ENCODE measurements at places on chromosomes 1 and 21.
A peak's percentile ranks its signal among the peaks of the same experiment; 100 is the strongest.

DNA sequence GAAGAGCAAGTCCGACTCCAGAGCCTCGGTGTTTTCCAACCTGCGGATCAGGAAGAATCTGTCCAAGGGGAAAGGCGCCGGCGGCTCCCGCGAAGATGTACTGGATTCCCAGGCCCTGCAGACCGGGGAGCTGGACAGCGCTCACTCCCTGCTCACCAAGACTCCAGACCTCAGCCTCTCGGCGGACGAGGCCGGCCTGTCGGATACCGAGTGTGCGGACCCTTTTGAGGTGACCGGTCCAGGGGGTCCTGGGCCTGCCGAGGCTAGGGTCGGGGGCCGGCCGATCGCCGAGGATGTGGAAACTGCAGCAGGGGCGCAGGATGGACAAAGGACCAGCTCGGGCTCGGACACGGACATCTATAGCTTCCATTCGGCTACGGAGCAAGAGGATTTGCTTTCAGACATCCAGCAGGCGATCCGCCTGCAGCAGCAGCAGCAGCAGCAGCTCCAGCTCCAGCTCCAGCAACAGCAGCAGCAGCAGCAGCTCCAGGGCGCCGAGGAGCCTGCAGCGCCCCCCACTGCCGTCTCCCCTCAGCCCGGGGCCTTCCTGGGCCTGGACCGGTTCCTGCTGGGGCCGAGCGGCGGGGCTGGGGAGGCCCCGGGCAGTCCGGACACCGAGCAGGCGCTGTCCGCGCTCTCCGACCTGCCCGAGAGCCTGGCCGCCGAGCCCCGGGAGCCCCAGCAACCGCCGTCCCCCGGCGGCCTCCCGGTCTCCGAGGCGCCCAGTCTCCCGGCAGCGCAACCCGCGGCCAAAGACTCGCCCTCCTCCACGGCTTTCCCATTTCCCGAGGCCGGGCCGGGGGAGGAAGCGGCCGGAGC is 827 bp downstream of the FMN2 start:
- no peak for DNase-seq

DNA sequence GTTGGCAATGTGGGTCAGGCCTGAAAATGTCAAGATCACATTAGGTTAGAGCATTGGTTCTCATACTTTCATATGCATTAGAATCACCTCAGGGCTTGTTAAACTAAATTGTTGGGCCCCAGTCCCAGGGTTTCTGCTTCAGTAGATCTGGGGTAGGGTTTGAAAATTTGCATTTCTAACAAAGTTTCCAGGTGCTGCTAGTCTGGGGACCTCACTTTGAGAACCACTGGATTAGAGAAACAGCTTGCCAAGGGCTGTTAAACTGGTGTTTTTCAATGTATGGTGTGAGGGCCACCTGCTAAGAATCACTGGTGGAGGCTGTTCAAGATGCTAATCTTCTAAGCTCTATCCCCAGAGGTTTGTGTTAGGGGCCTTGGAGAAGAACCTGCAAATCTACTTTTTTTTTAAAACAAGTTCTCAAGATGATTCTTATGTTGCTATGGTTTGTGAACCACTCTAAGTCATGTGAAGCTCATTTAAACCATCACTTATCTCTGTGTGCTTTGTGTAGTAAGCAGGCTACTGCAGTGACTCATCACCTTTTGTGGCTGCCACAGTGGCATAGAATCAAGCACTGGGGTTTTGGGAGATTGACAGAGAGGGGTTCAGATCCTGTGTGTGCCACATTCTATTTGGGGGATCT is 152.2 kb downstream of the S1PR1 start:
- DNase-seq = no peak

- no peak for DNase-seq
These were observed 59.5 kb downstream of the CDK18 start for GRCh38 chr1:205563927-205564441.

DNA sequence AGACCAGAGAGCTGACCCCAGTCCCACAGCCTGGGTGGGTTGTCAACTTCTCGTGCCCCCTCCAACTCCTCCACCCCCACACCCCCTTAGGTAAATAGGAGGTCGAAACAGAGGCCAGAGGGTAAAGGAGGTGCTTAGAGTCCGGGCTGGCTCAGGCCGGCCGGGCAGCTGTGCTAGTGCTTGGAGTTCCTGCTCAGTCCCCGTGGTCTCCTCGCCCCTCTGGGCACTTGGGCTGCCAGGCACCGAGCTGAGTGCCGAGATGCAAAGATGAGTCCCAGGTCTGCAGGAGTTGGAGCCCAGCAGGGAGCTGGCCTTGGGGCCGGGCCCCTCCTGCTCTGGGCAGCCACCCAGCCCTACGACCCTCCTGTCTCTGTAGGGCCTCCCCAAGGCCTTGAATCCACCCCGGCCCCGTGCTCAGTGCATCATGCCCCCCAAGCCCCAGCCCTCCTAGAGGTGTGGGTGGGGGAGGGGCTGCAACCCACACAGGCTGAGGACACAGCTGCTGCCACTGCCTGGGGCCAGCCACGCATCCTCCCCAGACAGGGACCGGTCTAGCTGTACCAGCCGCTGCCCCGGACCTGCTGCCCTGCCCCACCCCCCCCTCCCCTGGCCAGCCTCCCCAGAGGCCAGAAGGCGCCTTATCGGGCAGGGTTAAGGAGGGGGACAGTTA is 1.9 kb downstream of the SMIM1 start:
- DNase-seq = no peak

- DNase-seq = peak; percentile 21
These were observed 20.5 kb downstream of the MAPKAPK2 start for GRCh38 chr1:206705191-206705590.

- no peak for DNase-seq
These were observed 1532.7 kb upstream of the TPTE start for GRCh38 chr21:8988696-8989095.

DNA sequence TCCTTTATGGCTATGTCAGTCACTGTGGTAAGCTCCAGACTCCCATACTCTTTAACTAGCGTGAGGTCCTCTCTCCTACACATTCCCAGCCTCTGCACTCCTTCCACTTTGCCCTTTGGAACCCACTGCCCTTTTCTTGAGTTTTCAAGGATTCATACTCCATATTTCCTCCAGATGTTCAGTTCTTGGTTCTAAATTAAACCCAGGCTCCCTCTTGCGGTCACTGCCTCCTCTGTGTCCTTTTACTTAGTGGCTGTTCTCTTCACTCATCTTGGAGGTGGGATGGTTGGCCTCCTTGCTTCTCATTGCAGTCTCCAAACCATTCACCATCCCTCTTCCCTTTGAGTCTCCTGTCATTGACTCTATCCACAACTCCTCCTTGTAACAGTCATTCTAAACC is 208.1 kb downstream of the TGFB2 start:
- DNase-seq = no peak

DNA sequence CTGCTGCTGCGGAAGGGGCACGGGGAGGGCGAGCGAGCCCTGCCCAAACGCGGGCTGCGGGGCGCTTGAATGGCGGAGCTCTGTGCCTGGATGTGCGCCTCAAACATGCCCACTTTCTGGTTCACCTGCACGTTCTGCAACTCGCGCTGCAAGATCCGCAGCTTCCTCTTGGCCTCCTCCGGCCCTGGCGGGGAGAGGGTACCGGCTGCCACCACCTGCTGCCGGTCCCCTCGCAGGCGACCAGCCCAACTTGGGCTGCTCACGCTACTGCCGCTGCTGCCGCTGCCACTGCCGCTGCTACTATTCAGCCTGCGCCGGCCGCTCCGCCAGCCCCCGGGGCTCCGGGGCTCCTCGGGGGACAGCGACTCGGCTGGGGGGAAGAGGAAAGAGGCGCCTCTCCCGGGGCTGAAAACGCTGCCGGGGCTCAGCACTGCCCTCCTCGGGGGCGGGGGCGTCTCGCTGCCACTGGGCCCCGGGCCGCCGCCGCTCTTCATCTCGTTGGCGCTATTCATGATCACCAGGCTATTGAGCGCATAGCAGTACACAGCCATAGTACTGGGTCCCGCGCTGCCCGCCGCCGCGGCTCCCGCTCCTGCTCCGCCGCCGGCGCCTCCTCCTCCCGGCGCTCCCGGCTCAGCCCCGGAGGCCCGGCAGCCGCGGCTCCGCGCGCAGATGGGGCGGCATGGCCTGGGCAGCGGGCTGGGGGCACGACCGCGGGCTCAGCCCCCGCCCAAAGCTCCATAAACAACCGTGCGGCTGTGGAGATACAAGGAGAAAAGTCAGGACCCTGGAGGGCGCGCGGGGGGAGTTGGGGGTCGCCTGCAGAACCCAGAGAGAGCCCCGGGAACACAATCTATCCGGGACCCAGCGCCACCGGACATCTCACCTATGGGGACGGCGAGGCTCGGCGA is 1.9 kb downstream of the ITPKB start:
- DNase-seq = no peak

DNA sequence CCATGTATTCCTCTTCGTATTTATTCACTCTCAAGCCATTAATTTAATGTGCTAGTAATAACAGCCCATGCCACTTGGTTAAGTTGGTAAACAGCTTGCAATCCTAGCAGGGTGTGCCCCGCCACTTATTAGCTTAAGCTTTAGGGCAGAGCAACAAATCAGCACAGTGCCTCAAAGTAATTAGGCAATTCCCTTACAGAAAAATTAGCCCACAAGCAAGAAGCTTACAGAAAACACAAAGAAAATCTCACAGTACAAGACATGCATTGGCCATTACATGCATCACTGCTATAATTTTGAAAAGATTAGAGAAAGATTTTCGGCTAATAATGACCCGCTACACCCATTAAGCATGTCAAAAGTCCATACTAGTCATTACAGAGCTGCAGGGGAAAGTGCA is 47.6 kb downstream of the TGFB2 start:
- DNase-seq = no peak

DNA sequence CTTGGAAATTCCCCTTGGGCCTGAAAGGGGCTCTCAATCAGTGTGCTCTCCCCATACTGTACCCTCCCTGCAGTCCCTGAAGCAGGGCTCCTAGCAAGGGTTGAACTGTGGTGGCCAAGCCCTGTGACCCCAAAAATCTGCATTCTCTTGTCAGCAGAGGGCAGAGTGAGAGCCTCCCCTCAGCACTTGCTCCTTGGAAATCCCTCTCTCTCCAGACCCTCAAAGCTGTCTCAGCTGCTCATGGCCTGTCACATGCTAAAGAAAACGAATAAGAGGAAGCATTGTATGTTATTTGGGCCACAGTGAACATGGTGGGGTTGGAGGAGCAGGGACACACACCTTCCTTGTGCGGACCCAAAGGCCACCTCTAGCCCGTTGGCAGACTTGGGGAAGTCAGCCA is 47.2 kb upstream of the SYNC start:
- DNase-seq = no peak

- no peak for DNase-seq
These were observed 60.6 kb downstream of the DDAH1 start for GRCh38 chr1:85404408-85404807.

DNA sequence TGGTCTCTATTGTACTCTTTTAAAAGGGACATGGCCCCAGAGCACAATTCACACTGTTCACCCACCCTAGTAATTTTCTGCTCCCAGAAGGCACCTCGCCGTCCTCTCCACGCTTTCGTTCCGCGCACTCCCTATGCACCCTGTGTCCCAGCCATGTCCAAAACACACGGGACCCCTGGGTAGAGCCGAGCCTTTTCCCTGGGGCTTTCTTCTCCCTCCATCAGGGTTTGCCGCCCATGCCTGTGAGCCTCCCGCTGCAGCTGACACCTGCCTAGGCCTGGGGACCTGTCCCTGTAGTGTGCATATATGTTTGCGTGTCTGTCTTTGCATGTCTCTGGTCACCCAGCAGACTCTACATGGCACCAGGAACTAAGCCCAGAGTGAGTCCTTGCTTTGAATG is 302.7 kb downstream of the PCP4 start:
- DNase-seq = no peak

- DNase-seq = no peak
These were observed 161.5 kb downstream of the TBX15 start for GRCh38 chr1:118826669-118827068.

- no peak for DNase-seq
These were observed 29.3 kb downstream of the SLC9C2 start for GRCh38 chr1:173573596-173573995.

DNA sequence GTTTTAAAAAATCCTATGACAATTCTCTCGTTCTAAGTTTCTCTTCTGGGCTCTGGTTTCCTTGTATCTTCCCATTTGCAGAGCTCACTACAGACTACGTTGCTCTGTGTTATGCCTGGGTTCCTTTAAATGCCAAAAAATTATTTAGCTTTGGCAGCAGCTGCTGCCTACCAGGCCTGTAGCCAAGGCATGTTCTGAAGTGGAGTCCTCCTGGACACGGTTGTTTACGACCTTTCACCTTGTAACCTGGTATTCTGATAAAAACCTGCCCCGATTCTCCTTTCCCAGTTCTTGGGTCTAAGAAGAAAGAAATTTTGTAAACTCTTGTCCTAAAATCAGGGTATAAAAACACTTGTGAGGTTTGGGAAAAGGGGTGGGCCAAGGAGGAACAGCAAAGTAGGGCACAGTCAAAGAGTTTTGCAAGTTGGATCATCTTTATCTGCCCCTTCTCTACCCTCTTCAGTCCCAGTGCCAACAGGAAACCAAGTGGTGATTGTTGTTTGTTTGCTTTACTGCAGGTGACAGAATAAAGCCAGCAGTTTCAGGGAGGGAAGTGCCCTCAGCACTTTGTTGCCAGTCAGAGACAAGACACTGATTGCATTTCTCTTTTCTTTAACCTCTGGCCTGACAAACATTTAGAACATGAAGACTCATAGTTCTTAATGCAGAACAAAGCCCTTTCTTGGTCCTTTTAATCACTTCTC is 3.1 kb upstream of the TXNIP start:
- DNase-seq = peak; percentile 35

DNA sequence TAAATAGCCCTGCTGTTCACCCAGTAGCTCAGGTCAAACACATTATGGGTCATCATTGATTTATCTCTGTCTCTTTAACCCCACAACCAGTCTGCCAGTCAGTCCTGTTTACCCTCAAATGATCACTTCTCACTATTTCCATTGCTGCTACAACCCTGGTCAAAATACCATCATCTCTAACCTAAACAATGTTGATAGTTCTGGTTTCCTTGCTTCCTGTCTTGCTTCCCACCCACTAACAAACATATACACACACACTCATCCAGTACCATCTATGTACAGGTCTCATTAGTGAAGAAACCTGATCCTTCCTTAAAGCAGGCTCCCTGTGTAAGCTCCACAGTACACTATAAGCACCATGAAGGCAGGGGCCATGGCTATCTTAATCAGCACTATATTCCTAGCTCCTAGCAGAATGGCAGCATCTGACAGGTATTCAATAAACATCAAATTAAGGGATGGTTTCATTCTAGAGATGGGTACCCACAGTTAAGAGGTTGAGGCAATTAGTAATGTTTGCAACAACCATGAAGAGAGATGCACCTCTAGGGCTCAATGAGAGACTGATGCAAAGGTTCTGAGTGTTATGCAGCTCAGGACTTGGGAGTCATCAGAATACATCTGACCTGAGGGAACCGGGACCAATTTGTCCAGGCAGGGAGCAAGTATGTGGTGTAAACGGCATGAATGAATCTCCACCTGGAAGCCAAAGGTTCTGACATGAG is 10.0 kb upstream of the TGFBR3 start:
- DNase-seq = no peak

Data from cerebellar nuclear complex (tissue), 1 donor.